ENCODE measurements at places on chromosomes 11 and 22.

DNA sequence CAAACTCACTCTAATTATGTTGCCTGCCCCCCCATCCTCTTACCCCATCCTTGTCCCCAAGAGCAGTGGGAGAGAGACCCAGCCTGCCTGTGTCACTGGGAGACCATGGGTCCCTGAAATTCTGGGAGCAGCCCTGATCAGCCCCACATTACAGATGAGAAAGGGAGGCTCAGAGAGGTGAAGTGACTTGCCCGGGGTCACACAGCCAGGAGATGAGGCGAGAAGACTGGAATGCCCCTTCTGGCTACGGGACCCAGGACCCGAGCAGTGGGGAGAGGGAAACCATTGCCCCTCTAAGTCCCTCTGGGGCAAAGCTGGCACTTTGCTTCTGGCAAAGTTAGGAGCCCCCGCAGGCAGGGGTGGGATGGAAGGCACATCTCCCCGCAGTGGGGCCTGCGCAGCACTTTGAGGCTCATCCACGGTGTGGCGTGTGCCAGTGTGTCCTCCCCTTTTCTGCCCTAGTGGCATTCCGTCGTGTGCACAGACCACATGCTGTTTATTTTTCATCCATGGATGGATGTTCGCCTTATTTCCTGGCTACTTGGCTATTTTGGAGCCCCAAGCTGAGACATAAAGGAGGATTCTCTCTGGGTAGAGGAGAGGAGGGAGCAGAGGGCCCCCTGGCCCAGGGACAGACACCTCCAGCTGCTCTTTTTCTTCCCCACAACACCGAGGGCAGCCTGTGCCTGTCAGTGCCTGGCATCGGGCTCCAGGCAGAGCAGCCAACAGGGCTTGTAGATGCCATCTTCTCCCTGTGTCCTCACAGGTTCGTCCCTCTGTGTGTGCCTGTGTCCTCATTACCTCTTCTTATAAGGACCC lies 3.7 kb upstream of the FGF3 start:
- no peak for DNase-seq

- no peak for DNase-seq
These were observed 90.9 kb downstream of the RRAS2 start for GRCh38 chr11:14267861-14268635.

- no peak for DNase-seq
These were observed 7.5 kb upstream of the CRKL start for GRCh38 chr22:20909543-20910303.

DNA sequence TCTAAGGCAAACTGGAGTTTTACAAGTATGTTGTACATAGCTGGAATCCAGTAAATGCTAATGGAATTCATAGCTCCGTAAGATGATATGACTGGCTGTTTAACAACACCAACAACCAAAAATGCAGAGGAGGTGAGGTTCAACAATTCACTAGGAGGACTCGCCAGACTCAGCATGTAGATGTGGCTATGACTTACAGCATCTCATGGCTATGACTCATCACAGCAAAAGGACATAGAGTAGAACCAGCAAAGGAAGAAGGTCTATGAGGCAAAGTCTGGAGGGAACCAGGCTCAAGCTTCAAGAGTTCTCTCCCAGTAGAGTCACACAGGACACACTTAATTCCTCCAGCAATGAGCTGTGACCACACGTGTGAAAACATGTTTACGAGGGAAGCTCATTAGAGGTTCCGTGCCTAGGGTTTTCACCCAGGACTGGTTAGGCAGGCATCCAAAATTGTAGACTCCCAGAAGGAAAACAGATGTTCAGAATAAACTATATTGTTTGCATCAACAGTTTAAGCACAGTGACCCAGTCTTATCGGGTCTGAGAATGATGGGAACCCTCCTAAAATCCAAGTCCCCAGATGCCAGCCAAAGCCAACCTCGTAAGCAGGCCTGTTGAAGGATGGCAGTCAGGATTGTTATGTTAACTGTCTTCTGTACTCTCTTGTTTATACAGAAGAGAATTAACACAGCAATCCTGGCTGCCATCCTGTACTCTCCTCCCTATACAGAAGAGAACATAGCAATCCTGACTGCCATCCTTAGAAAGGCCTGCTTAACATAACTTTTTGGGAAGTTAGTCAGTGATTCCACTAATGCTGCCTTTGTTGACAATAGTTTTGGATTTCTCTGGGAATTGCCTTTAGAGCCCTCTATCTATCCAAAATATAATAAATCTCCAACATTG lies 116.6 kb downstream of the LARGE1 start:
- no peak for DNase-seq

DNA sequence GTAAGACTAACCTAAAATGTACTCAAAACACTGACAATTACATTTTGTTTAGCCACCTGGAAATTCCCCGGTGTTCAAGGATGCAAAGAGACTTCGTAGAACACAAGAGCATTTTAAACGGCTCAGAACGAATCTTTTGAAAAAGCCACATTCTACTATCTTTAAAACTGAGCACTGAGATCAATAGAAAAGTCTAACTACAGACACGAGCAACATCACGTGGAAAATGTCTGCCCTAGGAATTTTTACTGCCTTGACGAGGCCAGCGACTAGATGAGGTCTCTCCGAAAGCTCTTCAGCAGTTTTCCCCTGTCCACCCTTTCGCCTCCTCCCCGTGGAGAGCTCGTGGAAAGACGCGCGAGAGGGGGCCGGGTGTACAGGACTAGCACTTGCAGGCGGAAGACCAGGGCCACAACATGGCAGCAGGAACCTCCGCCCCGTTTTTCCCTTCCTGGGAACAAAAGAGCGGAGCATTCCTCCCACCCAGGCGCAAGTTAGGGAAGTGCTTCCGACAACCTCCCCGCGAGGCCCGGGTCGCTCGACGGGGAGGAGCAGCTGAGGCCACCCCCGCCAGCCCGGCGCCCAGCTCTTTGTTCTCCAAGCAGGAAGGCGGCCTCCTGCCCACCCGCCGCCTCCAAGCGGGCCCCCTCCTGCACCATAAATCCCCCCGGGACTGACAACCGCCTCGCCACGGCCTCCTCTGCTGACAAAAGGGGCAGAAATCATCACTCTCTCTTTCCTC lies 1.1 kb downstream of the EIF4G2 start:
- peak; percentile 92 for DNase-seq

DNA sequence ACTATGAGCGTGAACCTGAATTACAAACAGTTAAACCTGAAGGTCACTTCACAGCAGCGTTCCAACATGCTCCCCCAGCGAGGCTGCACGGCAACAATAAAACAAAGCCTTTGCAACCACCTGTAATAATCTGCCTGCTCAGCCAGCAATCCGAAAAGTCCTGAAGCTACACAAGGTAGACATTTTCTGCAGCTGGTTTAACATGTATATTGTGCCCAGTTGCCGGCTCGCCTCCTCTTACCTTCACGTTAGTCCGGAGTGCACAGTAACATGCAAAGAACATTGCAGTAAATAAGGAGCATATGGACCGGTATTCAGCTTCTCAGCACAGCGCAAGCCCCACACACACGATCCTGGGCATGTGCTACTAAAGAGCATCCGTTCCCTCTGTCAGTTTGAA lies 704.3 kb downstream of the DLG2 start:
- DNase-seq: no peak

DNA sequence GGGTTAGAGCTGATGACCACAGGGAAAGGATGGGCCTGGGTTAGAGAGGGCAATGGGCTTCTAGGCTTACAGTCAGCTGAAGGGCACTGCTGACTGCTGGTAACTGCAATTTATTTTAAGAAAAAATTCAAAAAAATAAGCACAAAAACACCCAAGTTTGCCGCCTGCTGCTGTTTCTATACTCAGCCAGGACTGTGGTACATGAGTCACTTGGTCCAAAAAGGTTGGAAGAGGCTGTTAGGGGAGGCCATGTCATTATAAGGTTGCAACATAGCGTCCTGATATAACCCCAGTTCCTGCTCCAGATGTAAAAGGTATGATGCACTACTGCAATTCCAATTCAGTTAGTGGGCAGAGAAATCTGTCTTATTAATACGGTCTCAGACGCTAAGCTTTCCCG lies 98.9 kb downstream of the ETS1 start:
- DNase-seq: peak; percentile 8

GRCh38 chr11:10407749-10408685 lies 47.0 kb upstream of the AMPD3 start:
- no peak for DNase-seq

- DNase-seq: no peak
These were observed 15.1 kb downstream of the FIBIN start for GRCh38 chr11:27008811-27009535.

DNA sequence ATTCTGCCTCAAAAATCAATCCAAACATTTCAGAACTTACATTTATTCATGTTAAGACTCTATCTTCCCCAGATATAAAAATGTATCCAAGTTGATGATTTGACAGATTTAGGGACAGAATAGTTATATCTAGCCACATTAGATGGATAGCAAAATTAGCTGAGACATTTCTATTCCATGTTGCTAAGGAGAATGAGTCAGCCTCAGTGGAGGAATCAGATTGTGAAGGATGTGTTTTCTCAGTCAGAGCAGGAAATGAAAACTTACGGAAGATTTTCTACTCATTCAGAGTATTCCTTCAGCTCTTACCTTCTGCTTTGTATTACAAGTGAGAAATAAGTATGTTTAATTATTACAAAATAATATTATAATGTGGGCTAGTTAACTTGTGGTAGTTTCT lies 556.3 kb upstream of the ANO3 start:
- DNase-seq: no peak

DNA sequence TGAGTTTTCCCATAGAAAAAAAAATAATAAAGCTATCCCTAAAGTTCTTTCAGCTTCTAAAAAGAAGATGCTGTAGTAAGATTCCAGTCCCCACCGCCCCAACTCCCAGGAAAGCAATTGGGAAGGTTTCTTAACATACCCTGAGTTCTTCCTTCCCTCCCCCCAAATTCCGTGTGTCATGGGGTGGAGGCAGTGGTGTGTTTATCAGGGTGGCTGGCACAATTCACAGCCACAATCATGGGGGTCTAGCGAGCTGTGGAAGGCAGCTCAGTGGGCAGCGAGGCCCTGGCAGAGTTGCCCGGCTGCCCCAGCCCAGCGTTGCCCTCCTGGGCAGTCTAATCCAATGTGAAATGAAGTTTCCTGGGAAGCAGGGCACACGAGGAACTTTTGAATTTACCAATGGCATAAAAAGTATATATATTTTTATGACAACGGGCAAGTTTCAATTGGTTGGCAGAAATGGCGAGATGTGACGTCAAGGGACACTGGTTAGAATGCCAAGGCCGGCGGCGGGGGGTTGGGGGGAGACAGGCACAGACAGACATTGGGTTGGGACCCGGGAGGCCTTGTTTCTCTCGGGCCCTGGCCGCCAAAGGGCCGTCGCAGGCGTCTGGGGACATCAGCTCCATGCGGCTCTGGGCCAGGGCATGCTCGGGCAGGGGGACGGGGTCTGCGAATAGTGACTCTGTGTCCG lies 80.7 kb upstream of the PPARA start:
- peak; percentile 82 for DNase-seq

GRCh38 chr11:6357222-6357621 lies 33.1 kb upstream of the SMPD1 start:
- peak; percentile 80 for DNase-seq

GRCh38 chr11:29755474-29755873 lies 261.4 kb downstream of the KCNA4 start:
- DNase-seq: no peak

GRCh38 chr11:33574331-33574730 lies 126.3 kb downstream of the C11orf91 start:
- no peak for DNase-seq

DNA sequence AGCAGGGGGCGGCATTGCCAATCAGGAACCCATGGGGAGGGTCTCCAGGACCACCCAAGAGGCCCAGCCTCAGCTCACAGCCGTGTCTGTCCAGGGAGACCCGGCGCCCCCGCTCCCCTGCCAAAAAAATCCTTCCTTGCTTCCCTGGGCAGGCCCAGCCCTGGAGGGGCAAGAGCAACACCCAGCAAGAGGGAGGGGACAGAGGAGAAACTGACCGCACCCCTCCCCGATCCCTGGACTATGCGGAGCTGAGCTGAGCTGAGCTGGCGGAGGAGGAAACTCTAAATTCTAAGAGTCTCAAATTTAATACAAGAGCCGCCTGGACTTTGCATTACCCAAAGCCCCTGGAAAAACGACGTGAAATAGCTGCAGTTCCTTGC lies 52.0 kb upstream of the SHISAL1 start:
- no peak for DNase-seq

- DNase-seq: no peak
These were observed 27.5 kb downstream of the ARVCF start for GRCh38 chr22:19988965-19989724.

DNA sequence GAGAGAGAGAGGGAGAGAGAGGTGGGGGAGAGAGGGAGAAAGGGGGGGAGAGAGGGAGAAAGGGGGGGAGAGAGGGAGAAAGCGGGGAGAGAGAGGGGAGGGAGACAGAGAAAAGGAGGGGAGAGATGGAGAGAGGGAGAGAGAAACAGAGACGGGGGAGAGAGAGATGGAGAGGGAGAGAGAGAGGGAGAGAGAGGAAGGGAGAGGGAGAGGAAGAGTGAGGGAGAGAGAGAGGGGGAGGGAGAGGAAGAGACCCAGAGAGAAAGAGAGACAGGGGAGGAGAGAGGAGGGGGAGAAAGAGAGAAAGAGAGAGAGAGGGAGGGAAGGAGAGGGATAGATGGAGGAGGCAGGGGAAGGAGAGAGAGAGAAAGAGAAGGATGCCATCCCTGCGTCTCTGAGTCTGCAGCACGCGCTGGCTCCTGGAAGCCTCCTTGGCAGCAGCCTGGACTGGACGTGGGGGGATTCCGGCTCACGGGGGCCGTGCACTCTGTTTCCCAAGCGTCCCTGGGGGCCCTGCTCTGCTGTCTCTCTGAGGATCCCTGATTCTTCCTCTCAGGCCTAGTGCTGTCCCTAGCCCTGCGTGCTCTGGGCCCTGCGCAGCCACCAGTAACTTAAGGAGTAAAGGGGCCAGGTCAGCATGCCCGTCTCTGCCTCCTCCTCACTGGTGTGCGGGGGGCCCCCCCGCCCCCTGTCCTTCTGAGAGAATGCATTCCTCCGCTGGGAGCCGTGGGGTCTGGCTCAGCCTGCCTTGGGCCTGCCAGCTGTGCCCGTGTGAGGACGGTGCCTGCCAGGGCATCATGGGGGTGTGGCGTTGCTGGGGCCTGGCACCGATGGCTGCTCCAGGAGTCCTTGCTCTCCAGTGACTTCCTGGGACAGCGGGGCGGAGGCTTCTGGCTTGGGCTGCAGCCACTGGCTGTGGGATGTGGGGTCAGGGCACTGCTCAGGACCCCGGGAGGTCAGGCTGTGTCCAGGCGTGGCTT lies 429.5 kb downstream of the TBC1D22A start:
- no peak for DNase-seq

Measured in inflammatory macrophage (primary cell).